ENCODE measurements at places on chromosomes 16 and 17.

GRCh38 chr17:6639586-6640535 lies 650 bp downstream of the KIAA0753 start:
- DNase-seq: peak; percentile 20

DNA sequence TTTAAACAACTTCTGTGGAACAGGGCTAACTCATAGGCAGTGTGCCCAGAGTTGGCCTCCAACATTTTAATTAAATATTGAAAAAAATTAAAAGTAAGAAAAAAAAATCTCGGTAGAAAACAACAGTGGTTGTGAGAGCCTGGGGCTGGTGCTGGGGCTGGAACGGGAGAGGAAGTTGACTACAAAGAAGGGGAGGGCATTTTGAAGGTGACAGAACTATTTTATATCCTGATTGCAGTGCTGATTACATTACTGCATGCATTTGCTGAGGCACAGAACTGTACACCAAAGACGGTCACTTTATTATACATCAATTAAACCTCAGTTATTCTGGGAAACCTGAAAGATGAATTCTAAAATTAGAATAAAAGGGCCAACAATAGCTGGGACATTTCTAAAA lies 142.5 kb downstream of the PARN start:
- DNase-seq: no peak

- DNase-seq: peak; percentile 62
Observed at GRCh38 chr17:49557312-49558024, 18.2 kb upstream of the NXPH3 start.

- no peak for DNase-seq
Observed at GRCh38 chr16:67606632-67607031, 38.3 kb upstream of the CARMIL2 start.

GRCh38 chr17:51486091-51486490 lies 225.7 kb downstream of the UTP18 start:
- no peak for DNase-seq

Data from MCF 10A (cell line).